Fibroblast of skin of abdomen (primary cell): ENCODE measurements at places on chromosomes 2 and 18.

DNA sequence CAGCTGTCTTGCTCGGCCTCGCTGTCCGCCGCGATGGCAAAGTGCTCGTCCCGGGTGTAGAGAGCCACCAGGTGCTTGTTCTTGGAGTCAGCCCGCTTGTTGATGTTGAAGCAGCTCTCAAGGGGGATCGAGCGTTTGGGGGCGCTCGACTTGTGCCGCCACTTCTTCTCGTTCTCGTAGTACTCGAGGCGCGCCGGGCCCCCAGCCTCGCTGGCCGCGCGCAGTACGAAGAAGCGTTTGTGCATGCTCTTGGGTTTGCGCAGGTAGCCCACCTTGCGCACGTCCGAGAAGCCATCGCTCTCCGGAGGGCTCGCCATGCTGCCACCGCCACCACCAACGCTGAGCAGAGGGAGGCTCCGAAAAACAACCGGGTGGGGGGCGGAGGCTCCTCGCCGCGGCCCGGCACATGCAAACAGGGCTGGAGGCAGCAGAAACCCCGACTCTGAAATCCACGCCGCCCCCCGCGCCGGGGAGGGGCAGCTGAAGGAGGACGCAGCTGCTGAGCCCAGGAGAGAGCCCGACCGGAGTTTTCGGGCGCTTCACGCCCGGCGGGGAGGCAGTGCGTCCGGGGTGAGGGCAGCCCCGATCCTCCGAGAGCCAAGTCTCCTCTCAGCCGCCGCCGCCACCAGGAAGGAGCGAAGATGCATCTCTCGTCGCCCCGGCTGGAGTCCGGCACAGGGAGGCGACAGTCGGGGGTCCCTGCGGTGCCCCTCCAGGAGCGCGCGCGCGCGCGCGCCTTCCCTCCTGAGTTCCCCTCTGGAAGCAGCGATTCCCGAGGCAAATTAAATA, 1.0 kb downstream of the IRS1 start:
- peak; percentile 65 for DNase-seq

- peak; percentile 52 for DNase-seq
These were observed 939 bp downstream of the DOCK10 start for GRCh38 chr2:225041207-225041850.

- DNase-seq: no peak
These were observed 82.1 kb downstream of the ETAA1 start for GRCh38 chr2:67479261-67479660.

- no peak for DNase-seq
These were observed 166.2 kb downstream of the CTIF start for GRCh38 chr18:48705043-48705442.

- DNase-seq: no peak
These were observed 366.6 kb downstream of the METTL4 start for GRCh38 chr18:2204736-2205135.

DNA sequence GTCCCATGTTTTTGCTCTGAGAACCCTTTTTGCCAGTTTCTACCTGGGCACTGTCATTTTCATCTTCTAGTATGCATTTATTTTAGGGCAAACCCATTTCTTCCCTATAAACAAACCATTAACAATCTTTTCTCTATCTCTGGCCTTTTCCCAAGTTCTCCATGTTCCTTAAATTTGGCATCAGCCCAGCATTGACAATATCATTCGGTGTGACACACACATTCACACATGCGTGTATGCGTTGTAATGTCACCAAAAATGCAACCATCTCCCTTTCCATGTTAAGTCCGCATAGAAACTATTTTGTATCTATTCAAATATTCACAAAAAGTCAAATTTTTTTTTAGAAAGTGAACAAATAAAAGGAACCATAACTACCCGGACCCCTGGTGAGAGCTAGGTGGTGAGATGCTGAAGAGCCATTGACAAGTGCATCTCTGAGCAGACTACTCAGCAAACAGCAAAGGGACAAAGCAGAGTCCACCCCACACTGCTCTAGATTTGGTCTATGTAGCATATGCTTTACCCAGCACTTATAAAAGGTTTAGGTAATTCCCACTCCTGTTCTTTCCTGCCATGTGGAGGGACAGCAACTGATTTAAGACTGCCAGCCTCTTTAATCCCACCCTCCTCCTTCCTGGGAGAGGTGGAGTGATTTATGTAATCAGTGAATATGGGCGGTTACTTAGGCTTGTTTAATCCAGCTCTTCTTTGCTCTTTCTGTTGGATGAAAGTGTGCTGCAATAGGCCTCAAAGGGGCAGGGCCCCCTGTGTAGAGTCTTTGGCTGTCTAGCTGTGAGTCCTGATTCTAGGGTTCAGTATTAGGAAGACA, 124.1 kb downstream of the METTL8 start:
- DNase-seq: no peak

DNA sequence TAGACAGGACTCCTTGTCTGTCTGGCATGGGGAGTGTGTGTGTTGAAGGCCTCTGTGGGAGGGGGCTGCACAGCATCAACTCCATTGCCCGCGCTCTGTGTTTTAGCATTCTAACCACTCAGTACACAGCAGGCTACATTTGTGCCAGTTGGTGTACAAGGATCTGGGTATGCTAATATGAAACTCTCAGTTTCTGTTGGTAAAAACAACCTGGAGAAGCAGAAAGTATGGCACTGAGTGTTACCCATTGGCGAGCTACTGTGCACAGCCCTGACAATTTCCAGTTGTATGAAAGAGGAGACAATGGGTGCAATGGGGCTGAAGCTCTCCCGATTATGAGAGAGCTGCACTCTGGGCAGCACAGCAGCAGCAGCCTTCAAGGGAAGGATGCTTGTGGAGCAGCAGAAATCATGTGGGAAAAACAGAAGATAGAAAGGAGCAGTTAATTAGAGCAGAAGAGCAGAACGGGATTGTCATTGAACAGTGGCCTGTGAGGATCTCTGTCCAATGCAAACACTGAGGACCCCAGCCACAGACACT, 443.6 kb downstream of the CBLN2 start:
- no peak for DNase-seq

GRCh38 chr2:105802587-105802986, 57.9 kb downstream of the NCK2 start:
- no peak for DNase-seq

GRCh38 chr2:133642791-133643191, 74.5 kb upstream of the NCKAP5 start:
- peak; percentile 65 for DNase-seq

DNA sequence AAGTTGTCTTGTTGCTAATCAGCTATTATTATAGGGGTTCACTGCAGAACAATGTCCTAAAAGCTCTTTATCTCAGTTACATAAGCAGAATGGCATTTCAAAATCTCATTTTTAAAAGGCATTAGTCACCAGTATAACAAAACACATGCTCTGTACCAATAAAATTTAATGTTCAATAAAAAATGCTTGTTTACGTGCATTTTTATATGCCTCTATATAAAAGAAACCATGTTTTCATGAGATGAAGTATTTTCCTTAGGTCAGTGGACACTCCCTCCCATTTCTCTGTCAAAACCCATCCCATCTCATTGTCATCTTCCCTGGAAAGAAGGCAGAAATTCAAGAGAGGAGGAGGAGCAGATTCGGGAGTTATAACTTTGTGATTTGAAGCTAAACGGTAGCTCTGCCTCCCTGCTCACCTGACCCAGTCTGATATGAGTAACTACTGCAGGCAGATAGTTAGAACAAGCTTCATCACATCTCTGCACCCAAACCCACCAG, 231.9 kb upstream of the SIX2 start:
- no peak for DNase-seq

DNA sequence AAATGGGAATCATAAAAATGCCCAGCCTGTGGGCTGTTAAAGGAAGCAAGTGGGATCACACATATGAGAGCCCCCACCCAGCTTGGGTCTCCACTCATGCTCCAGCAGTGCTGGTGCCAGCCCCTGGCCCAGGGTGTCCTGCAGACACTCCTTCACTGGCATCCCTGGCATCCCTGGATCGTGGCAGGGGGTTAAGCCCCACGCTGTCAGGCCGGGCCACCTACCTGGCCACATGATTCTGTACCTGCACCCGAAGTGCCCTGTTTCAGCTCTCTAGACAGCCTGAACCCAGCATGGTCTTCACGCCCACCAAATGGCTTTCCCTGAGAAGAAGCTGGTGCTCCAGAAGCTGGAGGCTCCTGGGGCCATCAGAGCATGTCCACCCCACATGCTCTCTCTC, 137.4 kb downstream of the INHBB start:
- DNase-seq: no peak

GRCh38 chr2:171522788-171523087, 464 bp downstream of the CYBRD1 start:
- peak; percentile 36 for DNase-seq

GRCh38 chr2:172361360-172361759, 66.0 kb upstream of the ITGA6 start:
- no peak for DNase-seq

DNA sequence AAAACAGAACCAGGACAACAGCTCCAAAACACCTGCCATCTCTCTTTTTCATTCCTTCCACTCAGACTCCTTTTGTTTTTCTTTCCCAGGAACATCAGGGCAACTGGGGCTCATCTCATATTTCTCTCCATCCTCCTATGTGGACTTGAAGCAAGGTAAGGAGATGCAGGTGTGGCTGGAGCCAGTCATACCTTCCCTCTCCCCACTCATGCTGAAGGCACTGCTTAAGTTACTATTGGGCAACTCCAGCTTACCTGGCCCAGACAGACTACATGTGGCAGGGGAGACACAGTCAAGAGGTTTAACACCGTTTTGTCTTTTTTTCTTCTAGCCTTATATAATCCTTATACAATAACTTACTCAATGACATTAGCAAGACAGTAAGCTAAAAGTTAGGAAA, 38.4 kb downstream of the LAMA1 start:
- no peak for DNase-seq

DNA sequence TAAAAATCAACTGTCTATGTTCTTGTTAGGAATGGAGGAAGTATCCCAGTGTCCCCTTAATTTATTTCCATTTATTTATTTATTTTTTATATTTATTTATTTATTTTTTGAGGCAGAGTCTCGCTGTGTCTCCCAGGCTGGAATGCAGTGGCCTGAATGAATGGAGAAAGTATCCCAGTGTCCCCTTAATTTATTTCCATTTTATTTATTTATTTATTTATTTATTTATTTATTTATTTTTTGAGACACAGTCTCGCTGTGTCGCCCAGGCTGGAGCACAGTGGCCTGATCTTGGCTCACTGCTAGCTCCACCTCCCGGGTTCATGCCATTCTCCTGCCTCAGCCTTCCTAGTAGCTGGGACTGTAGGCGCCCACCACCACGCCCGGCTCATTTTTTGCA, 34.1 kb downstream of the MIB1 start:
- no peak for DNase-seq

DNA sequence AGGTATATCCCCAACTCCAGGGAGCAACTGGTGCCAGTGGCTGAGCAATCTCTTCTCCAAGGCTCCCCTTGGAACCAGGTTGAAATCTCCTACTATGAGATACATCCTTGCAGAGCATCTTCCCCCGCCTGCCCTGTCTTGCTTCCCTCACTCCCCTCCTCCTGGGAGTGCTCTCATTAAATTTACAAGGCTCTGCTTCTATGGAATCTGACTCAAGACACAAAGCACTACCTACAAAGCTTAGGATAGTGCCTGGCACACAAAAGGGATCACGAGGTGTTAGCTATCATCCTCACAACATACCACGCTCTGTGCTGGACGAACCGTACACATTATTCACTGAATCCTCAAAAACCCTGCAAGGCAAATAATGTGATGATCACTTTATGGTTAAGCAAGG, 121.6 kb downstream of the GALNT14 start:
- DNase-seq: no peak

GRCh38 chr18:3264362-3264761, 2.4 kb downstream of the MYL12B start:
- no peak for DNase-seq

- no peak for DNase-seq
These were observed 245.4 kb downstream of the ATAD2B start for GRCh38 chr2:23681356-23682140.

GRCh38 chr2:74530239-74531187, 780 bp downstream of the HTRA2 start:
- no peak for DNase-seq

- no peak for DNase-seq
These were observed 254.4 kb downstream of the ERBB4 start for GRCh38 chr2:212284166-212284565.

DNA sequence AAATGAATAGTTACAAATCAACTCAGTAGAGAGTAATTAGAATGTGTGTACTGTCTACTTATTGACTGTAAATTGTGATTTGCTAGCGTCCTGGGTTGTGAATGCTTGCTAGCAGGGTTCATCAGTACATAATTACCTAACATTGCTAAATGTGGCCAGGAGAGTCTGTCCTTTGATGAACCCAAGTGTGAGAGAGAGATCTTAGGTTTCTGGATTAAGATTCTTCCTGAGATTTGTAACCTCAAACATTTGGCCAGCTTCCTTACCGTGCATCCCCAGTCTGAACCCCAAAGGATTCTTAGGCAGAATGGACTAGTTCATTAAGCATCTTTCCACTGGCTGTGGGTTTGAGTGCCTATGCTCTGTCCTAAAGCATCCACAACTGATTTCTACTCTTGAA, 84.0 kb upstream of the ITPRID2 start:
- peak; percentile 40 for DNase-seq

DNA sequence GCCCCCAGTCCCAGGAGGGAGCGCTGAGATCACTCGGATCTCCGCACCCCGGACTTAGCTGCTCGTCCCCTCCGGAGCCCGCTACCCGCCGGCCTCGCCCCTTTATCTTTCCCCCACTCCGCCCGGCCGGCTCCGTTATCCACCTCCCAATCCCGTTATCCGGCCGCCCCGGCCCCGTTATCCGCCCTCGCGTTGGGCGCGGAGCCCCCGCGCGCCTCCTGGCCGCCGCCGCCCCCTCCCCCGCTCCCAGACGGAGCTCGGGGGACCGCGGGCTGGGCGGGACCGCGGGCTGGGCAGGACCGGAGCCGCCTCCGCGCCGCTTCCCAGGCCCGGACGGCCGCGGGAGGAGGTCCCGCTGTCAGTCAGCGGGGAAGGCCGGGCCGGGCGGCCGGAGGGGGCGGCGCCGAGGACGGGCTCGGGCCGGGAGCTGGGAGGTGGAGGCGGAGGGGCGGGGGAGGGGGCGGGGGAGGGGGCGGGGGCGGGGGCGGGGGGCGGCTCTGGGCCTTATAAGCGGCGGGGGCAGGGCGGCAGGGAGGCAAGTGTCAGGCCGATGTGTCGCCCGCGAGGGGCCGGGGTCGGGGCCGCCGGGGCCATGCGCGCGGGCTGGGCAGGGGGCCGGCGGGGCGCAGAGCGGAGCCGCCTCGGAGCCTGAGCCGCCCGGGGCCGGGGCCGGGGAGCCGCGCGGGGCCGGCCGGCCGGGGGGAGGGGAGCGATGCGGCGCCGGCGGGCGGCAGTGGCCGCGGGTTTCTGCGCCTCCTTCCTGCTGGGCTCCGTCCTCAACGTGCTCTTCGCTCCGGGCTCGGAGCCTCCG, at the start of gene PKDCC:
Gene PKDCC, plus strand, starts transcription at position 534 of the 811 bp plus-strand sequence. Its CDS starts 179 bp downstream, at position 713.
- DNase-seq: peak; percentile 90

DNA sequence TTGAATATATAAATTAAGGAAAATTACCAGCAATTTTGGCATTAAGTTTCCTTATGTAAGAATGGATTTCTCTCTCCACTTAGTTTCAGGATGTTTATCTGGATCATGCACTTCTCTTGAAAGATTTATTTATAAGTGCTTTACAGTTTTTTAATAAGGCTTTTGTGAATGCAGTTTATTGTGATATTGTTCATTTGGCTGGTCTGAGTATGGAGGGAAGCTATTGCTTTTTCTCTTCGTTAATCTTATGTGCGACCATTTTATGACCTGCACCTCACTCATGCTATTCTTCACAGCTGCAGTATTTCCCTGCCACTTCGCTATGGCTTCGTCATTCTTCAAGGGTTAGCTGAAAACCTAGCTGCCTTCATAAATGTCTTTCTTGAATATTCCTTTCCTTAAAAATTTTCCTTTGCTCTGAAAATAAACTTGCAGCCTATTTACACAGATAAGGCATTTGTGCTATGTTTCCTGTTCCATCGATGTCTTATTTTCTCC, 233.4 kb downstream of the SOCS6 start:
- DNase-seq: no peak
